Astrocyte (in vitro differentiated cells and primary cell): ENCODE measurements at places on chromosomes 4 and X.

GRCh38 chrX:17820100-17820499, 41.0 kb downstream of the RAI2 start:
- no peak for DNase-seq

GRCh38 chr4:71189471-71189870, 149.3 kb upstream of the SLC4A4 start:
- DNase-seq: peak; percentile 69

DNA sequence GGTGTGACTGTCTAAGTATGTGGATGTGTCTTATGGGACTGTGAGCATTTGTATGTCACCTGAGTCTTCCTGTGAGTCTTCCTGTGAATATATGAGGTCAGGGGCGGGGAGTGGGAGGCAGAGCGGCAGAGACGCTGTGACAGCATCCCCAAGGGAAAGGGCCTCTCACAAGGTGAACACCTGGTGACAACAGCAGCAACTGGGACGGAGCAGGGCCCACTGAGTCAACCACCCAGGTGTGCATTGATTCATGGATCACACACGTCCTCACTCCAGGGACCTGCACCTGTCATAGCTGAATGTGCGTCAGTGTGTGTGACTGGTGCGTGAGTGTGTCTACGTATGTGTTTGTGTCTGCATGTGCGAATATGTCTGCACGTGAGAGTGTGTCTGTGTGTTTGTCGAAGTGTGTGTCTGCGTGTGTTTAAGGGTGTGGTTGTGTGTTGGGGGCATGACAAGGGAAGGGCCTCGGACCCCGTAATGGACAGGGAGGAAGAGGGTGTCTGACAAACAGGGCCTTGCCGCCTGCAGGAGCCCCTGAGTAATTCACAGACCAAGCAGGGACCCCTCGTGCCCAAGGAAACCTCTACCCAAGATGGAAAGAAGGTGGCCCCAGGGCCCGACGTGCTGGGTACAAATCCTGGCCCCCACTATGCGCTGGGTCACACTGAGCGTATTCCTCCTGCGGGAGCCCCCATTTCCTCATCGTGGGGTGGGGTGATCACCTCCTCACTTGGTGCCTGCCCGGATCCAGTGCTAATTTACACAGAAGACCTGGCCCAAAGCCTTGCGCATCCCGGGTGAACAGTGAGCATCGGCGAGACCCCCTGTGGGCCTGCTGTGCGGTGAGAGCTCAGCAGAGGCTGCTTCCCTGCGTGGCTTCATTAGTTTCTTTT, 76.7 kb downstream of the ABLIM2 start:
- DNase-seq: no peak

DNA sequence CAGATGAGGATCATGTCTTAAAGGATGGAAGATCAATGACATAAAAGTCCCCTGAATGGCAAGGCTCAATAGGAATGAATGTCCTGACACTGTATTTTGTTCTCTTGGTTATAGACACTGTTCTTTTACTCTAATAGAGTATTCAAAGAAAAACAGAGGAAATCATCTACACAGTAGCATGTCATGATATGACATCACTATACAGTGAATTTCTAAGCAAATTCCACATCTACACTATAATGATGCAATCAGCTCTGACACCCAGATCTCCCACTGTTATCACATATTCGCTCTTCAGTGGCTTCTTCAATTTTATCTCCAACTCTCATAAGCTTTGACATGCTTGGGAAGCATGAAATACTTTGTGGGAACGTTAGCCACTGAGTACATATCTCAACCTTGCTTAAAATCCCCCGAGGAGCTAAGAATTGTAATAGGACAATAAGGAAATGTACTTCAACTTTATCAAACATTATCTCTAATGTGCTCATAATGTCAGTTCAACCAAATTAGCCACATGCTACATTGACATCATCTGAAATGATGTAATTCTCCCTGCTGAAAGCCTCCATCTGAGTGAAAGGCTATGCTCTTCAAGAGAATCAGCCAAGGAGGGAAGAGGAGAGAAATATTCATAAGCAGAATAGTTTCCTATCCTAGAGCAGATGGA, 139.6 kb upstream of the PTCHD1 start:
- DNase-seq: peak; percentile 8

- DNase-seq: peak; percentile 27
Measured at GRCh38 chr4:139808808-139809756, 143.5 kb downstream of the MGST2 start.
